ENCODE measurements at places on chromosomes 3 and 15.
A peak's percentile ranks its signal among the peaks of the same experiment; 100 is the strongest.

DNA sequence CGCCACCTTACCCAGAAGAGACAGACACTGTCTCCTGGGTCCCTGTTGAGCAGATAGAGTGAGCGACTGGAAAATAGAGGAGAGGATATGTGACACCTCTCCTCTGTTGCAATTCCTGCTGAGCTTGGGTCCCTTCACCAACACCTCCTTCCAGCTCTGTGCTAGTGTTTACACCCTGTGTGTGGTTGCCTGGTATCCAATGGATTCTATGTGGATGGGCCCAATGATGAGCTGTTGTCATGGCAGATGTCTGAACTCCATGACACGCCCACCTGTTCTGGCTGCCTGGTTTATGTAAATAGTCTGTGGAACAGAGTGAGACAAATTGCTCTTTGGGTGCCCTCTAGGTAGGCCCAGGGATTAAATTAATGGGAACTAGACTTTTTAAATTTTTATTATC lies 23.7 kb downstream of the RBM5 start:
- no peak for DNase-seq

- no peak for DNase-seq
Measured at GRCh38 chr3:106183762-106184391, 315.1 kb upstream of the CBLB start.

DNA sequence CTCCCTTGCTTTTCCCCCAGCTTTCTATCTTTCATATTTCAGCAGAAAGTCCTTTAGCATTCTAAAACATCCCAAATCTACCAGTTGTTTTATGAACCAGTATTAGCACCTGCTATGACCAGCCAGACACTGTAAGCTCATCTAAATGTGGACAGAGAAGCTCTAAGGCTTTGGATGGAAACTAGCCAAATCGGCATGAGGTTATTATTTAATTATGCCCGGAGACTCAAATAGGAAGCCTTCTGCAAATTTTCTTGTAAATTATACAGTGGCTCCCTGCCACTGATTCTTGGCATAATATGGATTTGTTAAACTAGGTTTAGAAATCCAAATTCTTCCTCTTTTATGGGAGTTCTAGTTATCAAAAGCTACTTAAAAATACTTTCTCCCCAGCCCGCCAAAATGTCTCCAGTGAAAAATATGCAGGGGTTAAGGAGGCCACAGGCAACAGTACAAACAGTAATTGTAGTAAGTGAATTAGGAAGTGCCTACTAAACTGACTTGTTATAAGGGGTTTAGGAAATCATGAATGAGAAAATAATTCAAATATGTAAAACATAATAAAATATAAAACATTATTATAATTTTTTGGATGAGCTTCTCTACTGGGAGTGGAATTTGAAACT lies 15.4 kb downstream of the MYH15 start:
- no peak for DNase-seq

- DNase-seq = peak; percentile 48
Measured at GRCh38 chr15:50854601-50855490, 53.6 kb upstream of the AP4E1 start.

DNA sequence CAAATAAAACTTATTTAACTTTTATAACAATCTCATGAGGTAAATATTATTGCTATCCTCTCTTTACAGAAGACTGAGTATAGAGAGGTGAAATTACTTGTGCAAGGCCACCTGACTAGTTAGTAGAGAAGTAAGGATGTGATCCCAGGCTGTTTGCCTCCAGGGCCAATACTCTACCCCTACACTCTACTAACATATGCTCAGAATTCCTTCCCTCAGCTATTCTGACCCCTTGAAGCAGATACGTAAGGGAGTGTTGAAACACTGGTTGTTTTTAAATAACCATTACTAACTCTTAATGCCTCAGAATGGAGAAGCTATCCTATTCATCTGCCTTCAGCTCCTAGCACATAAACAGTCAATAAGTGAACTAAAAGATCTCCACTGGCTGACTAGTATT lies 24.1 kb downstream of the CSTA start:
- DNase-seq = no peak

DNA sequence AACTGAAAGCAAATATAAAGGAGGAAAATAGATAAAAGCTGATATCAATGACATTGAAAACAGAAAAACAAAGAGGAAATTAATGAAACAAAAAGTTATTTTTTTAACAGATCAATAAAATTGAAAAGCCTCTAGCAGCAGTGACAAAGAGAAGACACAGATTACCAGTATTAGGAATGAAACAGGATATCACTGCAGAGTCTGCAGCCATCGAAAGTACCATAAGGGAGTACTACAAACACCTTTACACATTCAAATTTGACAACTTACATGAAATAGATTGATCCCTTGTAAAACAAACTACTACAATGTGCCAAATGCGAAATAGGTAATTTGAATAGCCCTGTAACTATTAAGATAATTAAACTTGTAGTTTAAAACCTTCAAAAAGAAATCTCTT lies 24.9 kb upstream of the DHX36 start:
- DNase-seq = no peak

DNA sequence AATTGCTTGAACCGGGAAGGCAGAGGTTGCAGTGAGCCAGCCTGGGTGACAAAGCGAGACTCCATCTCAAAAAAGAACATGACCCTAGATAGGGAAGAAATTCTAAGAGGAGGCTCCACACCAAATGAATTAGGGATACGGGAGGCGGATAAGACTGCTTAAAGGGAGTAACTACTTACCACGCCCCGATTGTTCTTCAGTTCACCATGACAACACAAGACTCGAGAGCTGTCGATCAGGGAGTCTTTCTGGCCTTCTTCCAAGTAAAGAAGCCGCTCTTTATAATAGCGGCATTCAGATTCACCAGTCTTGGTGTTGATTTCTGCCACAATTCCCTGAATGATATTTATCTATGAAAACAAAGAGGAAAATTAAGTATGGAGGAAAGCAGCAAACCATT lies 53.9 kb upstream of the TASOR start:
- no peak for DNase-seq

DNA sequence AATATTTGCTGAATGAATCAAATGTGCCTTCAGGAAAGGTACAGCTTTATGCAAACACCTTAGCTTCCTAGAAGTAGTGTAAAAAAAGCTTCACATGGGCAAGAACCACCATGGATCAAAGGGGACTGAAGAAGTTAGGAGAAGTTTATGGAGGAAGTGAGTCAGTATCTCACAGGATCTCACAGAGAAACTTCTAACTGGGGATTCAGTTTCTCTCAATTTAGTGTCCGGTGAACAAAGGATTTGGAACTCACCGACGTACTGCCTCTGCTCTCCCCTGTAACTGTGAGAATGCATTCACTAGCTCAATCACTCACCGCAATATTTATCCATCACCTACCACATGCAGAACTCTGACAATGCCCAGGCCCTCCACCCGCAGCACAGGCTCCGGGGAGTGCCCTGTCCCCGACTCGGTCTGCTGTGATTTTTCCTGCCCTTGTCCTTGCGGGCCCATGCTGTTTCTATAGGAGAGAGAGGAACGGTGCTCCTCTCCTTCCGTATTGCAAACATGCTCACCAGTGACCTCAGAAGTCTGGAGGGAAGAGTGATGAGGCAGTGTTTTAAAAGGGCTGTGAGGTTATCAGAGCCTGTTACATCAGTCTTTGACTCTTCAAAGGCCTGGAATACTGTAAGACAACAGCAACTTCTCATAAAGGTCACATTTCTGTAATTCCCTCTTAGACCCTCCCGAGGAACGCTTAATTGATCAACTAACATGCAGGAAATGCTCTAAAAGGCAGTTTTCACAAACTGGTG lies 222.5 kb upstream of the ICE2 start:
- DNase-seq = no peak

DNA sequence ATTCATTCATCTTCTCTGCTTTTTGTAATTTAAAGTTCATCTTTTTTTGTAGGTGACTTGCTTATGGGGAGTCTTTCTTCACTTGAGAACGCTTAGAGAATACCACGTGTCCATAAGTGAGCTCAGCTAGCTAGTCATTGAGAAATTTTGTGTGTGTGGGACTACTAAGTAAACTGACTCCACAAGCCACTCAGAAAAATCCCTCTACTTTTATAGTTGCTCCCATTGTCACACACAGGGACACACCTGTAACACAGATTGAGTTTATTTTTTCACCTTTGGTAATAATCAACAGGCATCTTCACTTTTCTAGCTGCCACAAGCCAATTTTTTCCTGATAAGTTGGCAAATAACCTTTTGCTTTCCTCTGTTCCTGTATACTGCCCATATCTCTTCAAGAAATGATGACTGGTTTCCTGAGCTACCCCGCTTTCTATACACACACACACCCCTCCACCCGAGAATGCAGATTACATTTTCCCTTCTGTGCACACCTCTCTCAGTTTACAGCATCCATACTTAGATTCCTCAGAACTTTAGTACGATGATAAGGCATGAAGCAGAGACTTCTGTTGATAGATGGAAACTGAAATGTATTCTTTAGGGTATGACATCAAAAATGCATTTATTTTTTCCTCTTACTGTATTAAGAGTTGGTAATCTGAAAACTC lies 4.6 kb downstream of the TSC22D2 start:
- DNase-seq = peak; percentile 81

GRCh38 chr15:38351466-38351865 lies 98.8 kb downstream of the SPRED1 start:
- no peak for DNase-seq

- DNase-seq = no peak
Measured at GRCh38 chr15:51973220-51973619, 1.6 kb upstream of the LEO1 start.
